ENCODE measurements at places on chromosomes 7 and 10.

DNA sequence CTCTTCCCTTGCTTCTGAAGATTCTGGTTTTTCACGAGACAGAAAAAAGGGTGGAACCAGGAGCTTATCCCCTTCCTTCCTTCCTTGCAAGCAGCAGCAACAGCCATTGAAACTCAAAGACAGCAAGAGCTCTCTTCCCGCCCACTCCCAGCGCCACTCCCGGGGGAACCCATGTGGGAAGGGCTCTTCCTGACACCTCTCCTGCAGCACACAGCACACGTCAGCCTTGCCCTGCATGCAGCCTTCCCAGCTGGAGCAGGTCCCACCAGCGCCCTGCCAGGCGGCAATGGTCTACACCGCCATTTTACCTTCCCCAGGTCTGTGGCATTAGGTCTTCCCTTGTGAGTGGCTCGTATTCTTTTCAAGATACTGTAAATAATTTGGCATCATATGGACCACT is 161.8 kb downstream of the MGMT start:
- H3K27me3 ChIP-seq, result no peaks in the 10 kb centered on the region
- no peak for DNase-seq
- H3K4me1 ChIP-seq, result peaks cover 8% of the 10 kb centered on the region
- H3K36me3 ChIP-seq, result no peaks in the 10 kb centered on the region
- no peak overlapping the region for H3K4me3 ChIP-seq

GRCh38 chr7:56026538-56026937 is 24.7 kb downstream of the PSPH start:
- no peaks in the 10 kb centered on the region for H3K27me3 ChIP-seq
- H3K27ac ChIP-seq, result no peak overlapping the region
- H3K4me1 ChIP-seq, result no peaks in the 10 kb centered on the region
- DNase-seq, result no peak
- no peaks in the 10 kb centered on the region for H3K36me3 ChIP-seq

- no peak for DNase-seq
- no peak overlapping the region for H3K4me3 ChIP-seq
- no peaks in the 10 kb centered on the region for H3K36me3 ChIP-seq
- H3K4me1 ChIP-seq, result peaks cover 6% of the 10 kb centered on the region
- H3K27ac ChIP-seq, result no peak overlapping the region
- H3K27me3 ChIP-seq, result no peaks in the 10 kb centered on the region
Measured at GRCh38 chr10:120460186-120460585, 3.2 kb downstream of the PLPP4 start.

DNA sequence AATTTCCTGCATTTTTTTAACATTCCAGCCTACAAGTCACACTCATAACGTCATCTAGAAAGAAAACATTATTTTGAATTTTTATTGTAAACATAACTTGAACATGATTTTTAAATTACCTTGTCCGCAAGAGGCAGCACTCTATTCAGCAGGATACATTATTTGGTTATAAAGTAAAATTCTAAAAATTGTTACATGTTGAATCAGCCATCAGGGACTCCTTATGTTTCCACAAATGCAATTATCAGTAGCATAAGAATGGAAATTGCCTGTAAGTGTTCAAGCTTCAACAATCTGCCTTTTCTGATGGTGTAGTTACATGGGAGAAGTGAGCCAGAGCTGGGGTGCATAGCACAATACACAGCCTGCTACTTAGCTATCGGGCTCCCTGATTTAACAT is 97.5 kb downstream of the ZNF365 start:
- no peak for DNase-seq
- no peaks in the 10 kb centered on the region for H3K36me3 ChIP-seq
- H3K4me3 ChIP-seq, result no peak overlapping the region

GRCh38 chr7:17746020-17746530 is 194.2 kb downstream of the SNX13 start:
- no peak for DNase-seq
- no peaks in the 10 kb centered on the region for H3K27me3 ChIP-seq
- H3K36me3 ChIP-seq, result no peaks in the 10 kb centered on the region

GRCh38 chr7:42790196-42790595 is 121.7 kb downstream of the C7orf25 start:
- H3K27me3 ChIP-seq, result no peaks in the 10 kb centered on the region
- no peak overlapping the region for H3K27ac ChIP-seq
- no peaks in the 10 kb centered on the region for H3K36me3 ChIP-seq
- DNase-seq, result no peak
- no peak overlapping the region for H3K4me3 ChIP-seq
- H3K4me1 ChIP-seq, result peaks cover 6% of the 10 kb centered on the region

GRCh38 chr10:63522277-63522687 is 1.1 kb downstream of the REEP3 start:
- peak overlapping the region; percentile 96 for H3K27ac ChIP-seq
- peak overlapping the region; percentile 83 for H3K4me3 ChIP-seq
- no peaks in the 10 kb centered on the region for H3K27me3 ChIP-seq

DNA sequence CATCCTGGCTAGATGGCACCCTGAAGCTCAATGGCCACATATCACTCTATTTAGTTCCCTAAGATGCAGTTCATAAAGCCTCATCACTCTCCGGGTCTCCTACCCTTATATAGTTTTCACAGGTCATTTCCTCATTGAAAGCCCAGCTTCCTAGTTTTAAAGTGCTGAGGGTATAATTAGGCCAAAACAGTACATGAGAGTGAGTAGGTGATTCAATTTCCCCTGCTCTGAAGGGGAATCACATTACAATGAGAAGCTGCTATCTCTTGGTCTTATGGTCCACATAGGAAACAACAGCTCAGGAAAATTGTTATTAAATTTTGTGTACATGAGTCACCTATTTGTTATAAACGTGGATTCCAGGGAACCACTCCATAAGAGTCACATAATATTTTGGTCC is 162.0 kb downstream of the SEMA3E start:
- H3K27me3 ChIP-seq, result no peaks in the 10 kb centered on the region
- H3K4me3 ChIP-seq, result no peak overlapping the region
- no peaks in the 10 kb centered on the region for H3K4me1 ChIP-seq
- no peak for DNase-seq
- H3K36me3 ChIP-seq, result no peaks in the 10 kb centered on the region

GRCh38 chr7:82823073-82823472 is 339.6 kb downstream of the PCLO start:
- no peak for DNase-seq
- H3K27me3 ChIP-seq, result no peaks in the 10 kb centered on the region
- no peaks in the 10 kb centered on the region for H3K36me3 ChIP-seq
- H3K4me3 ChIP-seq, result no peak overlapping the region
- H3K27ac ChIP-seq, result no peak overlapping the region
- no peaks in the 10 kb centered on the region for H3K4me1 ChIP-seq

GRCh38 chr10:6321880-6322279 is 119.1 kb downstream of the PFKFB3 start:
- H3K27me3 ChIP-seq, result no peaks in the 10 kb centered on the region
- no peaks in the 10 kb centered on the region for H3K36me3 ChIP-seq
- DNase-seq, result no peak
- H3K4me1 ChIP-seq, result peaks cover 41% of the 10 kb centered on the region
- no peak overlapping the region for H3K4me3 ChIP-seq
- peak overlapping the region; percentile 39 for H3K27ac ChIP-seq

- no peak for DNase-seq
- no peaks in the 10 kb centered on the region for H3K36me3 ChIP-seq
- no peaks in the 10 kb centered on the region for H3K27me3 ChIP-seq
- H3K4me1 ChIP-seq, result no peaks in the 10 kb centered on the region
- H3K4me3 ChIP-seq, result peak overlapping the region; percentile 32
Measured at GRCh38 chr7:42945821-42946626, 13.8 kb downstream of the MRPL32 start.

- H3K36me3 ChIP-seq, result peaks cover 22% of the 10 kb centered on the region
- DNase-seq, result no peak
- peak overlapping the region; percentile 70 for H3K27ac ChIP-seq
- peaks cover 9% of the 10 kb centered on the region for H3K4me1 ChIP-seq
- no peak overlapping the region for H3K4me3 ChIP-seq
Measured at GRCh38 chr7:875051-875450, 1.3 kb upstream of the GET4 start.

GRCh38 chr10:73439605-73440312 is 6.4 kb upstream of the MSS51 start:
- no peak overlapping the region for H3K4me3 ChIP-seq
- DNase-seq, result no peak
- no peaks in the 10 kb centered on the region for H3K4me1 ChIP-seq
- no peaks in the 10 kb centered on the region for H3K27me3 ChIP-seq

DNA sequence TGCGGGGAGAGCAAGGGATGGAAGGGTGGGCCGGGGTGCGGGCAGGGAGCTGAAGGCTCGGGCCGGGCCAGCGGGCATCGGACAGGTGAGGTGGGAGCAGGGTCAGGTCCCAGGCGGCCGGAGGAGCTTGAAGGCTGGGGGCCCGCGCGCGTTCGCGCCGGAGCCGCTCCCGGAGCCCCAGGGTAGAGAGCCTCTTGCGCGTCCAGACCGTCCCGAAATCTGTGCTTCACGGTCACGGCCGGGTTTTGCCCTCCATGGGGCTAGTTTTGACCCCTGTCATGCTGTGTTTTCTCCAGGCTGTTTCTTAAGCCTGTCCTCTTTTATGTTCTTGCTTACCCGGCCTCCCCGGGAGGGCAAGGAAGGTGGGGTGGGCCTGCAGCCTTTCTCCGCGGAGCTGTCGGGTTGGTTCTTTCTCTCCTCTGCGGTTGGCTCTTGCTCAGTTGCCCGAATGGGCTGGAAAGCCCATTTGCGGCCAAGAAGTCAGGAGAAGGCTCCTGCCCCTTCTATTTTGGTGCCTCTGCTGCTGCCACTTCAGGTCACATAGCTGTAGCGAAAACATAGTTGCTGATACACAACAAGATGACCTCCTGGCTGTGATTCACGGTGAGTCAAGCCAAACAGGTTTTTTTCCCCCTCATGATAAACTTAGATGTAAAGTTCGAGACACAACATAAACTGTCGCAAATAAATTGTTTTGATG is 650 bp downstream of the UBE2D1 start:
- H3K4me3 ChIP-seq, result peak overlapping the region; percentile 96
- no peak for DNase-seq
- no peaks in the 10 kb centered on the region for H3K36me3 ChIP-seq
- peaks cover 18% of the 10 kb centered on the region for H3K4me1 ChIP-seq
- H3K27me3 ChIP-seq, result no peaks in the 10 kb centered on the region
